T-helper 17 cell (primary cell): ENCODE measurements at places on chromosomes 1 and 21. TPM values are rescaled to one million over a fixed set of nuclear protein-coding genes. Genes with fewer than 3 reads are reported as not detected.

Gene DISC1
- total RNA-seq = 16.2 TPM

DNA sequence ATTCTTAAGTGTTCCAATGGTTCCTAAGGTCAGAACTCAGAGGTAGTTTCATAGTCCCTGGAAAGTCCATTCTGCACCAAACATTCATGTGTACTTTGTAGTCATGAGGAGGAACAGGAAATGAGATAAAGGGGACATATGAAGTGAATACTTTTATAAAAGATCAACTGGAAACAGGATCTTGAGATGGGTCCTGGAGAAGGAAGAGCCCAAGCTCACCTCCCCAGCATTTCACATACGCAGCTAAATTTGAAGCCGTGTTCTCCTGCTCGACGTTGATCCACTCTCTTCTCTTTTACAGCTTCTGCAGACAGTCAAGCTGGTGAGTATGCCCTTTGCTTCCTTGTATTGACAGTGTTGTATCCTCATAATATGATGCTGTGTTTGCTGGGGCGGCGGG lies 429 bp downstream of the FCGR2A start:
- H3K4me1 ChIP-seq = no peaks in the 10 kb centered on the region
- H3K27ac ChIP-seq = no peak overlapping the region
- H3K27me3 ChIP-seq = peaks cover 52% of the 10 kb centered on the region
- DNase-seq = no peak
- H3K4me3 ChIP-seq = no peak overlapping the region
- H3K36me3 ChIP-seq = no peaks in the 10 kb centered on the region

DNA sequence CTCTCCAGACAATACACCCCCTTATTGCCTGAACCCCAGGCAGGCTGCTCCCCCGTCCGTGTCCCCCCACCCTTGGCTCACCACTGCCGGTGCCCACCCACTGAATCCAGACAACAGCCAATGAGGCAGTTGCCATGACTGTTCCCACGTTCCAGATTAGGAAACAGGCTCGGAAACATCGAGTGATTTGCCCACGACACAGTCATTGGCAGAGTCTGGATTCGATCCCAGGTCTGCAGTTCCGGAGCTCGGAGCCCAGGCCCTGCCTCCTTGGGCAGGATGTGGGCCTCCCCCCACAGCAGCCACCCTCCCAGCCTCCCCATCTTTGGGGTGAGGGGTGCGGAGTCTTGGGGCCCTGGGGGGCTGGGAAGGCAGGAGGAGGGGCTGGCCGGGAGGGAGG lies 20.3 kb upstream of the CLSTN1 start:
- no peak overlapping the region for H3K4me3 ChIP-seq
- H3K36me3 ChIP-seq = peaks cover 5% of the 10 kb centered on the region
- no peaks in the 10 kb centered on the region for H3K27me3 ChIP-seq
- peaks cover 3% of the 10 kb centered on the region for H3K4me1 ChIP-seq

DNA sequence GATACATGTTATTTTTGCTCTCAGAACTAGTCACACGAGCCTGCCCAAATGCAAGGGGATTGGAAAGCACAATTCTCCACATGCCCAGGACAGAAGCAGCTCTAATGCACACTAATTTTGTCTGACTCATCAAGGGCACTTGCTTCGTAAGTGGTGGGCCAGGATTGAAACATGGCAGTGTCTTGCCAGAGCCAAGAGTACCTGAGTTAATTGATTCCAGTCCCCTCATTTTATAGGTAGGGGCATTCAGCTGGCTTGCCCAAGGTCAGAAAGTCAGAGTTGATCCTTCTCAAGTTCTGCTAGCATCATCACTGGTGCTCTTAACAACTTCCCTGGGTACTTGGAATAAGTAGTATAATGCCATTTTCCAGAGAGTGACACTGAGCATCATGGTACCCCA lies 356.1 kb downstream of the ZNF326 start:
- H3K4me3 ChIP-seq = no peak overlapping the region
- H3K4me1 ChIP-seq = no peaks in the 10 kb centered on the region
- peaks cover 5% of the 10 kb centered on the region for H3K27me3 ChIP-seq

GRCh38 chr1:202716654-202717053 lies 6.4 kb upstream of the SYT2 start:
- H3K27me3 ChIP-seq = peaks cover 29% of the 10 kb centered on the region
- H3K36me3 ChIP-seq = no peaks in the 10 kb centered on the region
- peaks cover 2% of the 10 kb centered on the region for H3K4me1 ChIP-seq
- no peak overlapping the region for H3K4me3 ChIP-seq
- no peak for DNase-seq

DNA sequence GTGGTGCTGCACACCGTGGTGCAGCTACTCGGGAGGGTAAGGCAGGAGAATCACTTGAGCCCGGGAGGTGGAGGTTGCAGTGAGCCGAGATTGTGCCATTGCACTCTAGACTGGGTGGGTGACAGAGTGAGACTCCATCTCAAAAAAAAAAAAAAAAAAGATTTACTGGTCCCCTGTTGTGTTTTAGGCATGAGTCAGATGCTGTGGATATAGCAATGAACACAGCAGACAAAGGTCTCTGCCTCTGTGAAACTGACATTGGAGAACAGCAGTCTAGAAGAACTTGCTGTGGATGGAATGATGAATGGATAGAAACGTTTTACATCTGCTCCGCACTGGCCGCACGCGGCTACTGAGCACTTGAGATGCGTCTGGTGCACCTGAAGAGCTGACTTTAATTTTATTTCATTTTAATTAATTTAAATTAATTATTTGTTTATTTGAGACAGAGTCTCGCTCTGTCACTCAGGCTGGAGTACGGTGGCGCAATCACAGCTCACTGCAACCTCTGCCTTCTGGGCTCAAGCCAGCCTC lies 24.5 kb upstream of the EPHA2 start:
- no peaks in the 10 kb centered on the region for H3K36me3 ChIP-seq
- peaks cover 15% of the 10 kb centered on the region for H3K27me3 ChIP-seq
- no peak for DNase-seq
- H3K4me1 ChIP-seq = no peaks in the 10 kb centered on the region
- H3K4me3 ChIP-seq = no peak overlapping the region
- no peak overlapping the region for H3K27ac ChIP-seq
